Thymus (tissue), 14 donors: ENCODE measurements at places on chromosomes 12 and 14. TPM values are rescaled to one million over a fixed set of nuclear protein-coding genes. Genes with fewer than 3 reads are reported as not detected.

The TAS2R9 gene
- not detected for total RNA-seq

The ZFHX2 gene
- total RNA-seq: 0.24 TPM

- H3K4me3 ChIP-seq: no peak overlapping the region
- H3K36me3 ChIP-seq: no peaks in the 10 kb centered on the region
- no peak for DNase-seq
- no peaks in the 10 kb centered on the region for H3K27me3 ChIP-seq
Measured at GRCh38 chr14:54256156-54256555, 140.7 kb upstream of the CDKN3 start.

DNA sequence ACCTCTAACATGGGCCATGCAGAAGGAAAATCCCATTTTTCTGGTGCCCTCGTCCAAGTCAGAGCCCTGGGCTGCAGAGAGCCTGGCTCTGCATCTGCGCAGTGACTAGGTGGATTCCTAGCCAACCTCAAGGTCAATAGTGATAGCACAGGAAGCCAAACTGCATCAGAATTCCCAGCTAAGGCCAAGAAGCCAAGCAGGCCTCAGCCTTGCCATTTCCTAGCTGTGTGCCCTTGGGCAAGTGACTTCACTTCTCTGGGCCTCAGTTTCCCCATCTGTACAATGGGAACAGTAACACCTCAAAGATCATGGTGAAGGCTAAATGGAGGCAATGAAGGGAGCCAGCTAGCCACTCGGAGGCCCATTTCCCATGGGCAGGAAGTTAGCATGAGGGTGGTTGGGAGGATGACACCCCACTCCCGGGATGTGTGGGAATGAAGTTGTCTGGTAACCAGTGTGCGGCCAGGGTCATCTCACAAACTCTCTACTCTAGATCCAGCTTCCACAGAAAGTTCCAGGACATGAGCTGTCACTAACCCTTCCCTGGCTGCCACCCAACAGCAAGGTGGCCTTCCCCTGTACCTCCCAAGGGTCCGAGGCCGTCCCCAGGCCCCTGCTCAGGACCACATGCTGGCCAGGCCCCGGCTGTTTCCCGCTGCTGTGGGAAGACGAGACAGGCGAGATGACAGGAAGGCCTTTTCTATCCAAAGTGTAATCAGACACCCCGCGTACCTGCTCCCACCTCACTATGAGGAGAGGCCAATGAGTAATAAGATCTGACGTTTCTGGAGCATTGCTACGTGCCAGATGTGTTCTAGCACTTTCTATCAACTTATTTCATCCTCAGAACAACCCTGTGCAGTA lies 125.7 kb downstream of the SCARB1 start:
- no peak for DNase-seq
- no peak overlapping the region for H3K4me3 ChIP-seq
- peaks cover 6% of the 10 kb centered on the region for H3K27me3 ChIP-seq
- H3K4me1 ChIP-seq: peaks cover 5% of the 10 kb centered on the region
- H3K36me3 ChIP-seq: no peaks in the 10 kb centered on the region
